ENCODE measurements at places on chromosomes 11 and 22. TPM values are rescaled to one million over a fixed set of nuclear protein-coding genes. Genes with fewer than 3 reads are reported as not detected.

- DNase-seq: no peak
Observed at GRCh38 chr22:42754658-42755057, 34.0 kb upstream of the A4GALT start.

TMEM191B gene
- 0.81 TPM for polyA plus RNA-seq

HTR3B gene
- not detected for polyA plus RNA-seq

GRCh38 chr22:29693161-29693560 lies 26.6 kb upstream of the CABP7 start:
- no peak for DNase-seq

- DNase-seq: no peak
Observed at GRCh38 chr11:122746050-122746478, 90.5 kb downstream of the UBASH3B start.

DNA sequence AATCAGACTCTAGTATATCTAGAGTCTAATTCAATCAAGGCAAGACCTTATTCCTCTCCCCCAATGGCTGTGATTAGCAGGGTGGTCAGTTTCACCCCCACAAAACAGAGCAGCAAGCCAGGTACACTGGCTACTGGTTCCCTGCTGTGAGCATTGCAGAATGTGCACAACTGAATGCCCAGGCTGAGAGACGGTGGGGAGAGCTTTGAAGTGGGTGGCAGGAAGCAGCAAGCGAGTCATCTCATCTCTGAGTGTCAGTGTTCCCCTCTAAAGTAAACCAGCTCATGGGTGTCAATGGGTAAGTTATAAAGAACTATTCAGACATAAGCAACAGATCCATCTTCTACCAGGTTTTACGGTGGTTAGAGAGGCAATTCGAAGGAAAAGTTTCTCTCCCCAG lies 37.6 kb downstream of the GAB4 start:
- no peak for DNase-seq

PPME1 gene
- 23.1 TPM for polyA plus RNA-seq

C11orf91 gene
- not detected for polyA plus RNA-seq

DNA sequence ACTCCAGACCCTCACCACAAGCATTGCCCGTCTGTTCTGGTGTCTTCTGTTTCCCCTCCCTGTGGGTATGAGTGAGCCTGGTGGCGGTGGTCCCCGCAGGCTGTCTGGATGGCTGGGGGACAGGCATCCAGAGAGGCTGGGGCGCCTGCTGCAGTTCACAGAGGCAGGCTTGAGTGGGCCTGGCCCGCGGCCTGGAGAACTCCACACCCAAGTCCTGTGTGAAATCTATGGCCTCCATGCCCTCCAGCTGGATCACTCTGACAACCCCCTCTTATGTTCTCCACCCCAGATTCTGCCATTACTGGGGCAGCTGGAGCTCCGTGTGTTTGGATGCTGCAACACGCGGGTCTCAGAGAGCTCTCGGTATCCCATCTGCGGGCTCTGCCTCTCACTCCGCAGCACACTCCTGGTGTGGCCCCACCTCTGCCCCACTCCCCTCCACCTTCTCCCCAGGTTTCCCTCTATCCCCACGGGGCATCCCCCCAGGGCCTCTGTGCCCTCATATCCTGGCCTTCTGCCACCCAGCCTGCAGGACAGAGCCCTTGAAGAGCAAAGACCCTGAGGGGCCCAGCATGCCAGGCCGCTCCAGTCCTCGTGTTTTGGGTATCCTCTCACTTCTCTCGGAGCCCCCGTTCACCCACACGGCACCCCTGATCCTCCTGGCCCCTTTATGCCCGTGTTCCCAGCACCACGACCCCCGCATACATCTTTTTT lies 31.3 kb downstream of the LRRC74B start:
- DNase-seq: no peak

WNT11 gene
- 7.3 TPM for polyA plus RNA-seq

- DNase-seq: peak; percentile 25
Observed at GRCh38 chr22:17234144-17234623, 14.9 kb upstream of the ADA2 start.

USP35 gene
- 5.1 TPM for polyA plus RNA-seq

- no peak for DNase-seq
Observed at GRCh38 chr11:32888805-32889204, 3.8 kb upstream of the QSER1 start.

ANO1 gene
- 1.1 TPM for polyA plus RNA-seq

DNA sequence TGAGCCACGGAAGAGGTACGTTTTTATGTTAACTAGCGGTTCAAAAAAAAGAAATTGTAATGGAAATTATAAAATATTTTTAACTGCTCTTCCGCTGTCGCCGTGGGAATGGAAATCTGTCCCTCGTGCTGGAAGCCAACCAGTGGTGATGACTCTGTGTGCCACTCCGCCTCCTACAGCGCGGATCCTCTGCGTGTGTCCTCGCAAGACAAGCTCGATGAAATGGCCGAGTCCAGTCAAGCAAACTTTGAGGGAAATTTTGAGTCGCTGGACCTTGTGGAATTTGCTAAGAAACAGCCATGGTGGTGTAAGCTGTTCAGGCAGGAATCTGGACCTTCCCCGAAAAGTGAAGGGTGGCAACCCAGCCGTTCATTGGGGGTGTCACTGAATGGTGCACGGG lies 2.9 kb upstream of the CBX7 start:
- DNase-seq: no peak

DNA sequence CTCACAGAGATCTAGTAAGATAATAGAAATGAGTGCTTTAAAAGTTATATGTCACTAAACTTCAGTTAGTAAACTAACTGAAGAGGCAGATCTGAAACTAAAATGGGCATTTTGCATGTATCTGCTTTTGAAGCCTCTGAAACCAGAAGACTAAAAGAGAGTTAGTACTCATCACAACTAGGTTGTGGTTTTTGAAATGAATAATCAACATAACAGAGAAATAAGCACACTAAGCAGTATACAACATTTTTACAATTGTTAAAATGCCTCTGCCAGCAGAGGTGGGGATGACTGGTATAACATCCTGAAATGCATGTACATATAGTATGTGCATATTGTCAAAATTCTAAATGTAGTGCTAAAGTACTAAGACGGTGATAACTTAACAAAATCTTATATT lies 564.5 kb downstream of the DLG2 start:
- DNase-seq: no peak

DNA sequence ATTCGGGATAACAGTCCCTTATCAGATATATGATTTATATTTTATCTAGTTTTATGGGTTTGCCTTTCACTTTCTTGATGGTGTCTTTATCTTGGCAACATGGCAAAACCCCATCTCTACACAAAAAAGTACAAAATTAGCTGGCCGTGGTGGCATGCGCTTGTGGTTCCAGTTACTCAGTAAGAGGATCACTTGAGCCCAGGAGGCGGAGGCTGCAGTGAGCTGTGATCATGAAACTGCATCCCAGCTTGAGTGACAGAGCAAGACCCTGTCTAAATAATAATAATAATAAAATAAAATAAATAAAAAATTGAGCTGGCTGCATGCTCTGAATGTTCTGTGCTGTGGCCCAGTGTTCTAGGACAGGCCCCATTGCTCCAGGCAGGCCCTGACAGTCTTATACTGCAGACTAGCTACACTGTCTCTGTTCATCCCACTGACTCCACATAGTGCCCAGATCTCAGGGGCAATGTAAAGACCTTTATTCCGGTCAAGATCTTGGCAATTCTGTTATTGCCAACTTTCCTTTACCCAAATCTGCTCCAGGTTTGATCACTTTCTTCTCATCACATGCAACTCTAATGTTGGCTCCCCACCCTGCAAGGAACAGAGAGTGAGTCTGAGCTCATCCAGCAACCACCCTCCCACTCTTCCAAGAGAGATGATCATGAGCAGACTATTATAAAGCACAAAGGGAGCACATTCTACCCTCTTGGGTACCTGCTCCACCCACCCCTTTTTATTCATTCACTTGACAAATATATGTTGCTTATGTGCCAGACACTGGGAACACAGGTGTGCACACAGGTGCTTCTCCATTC lies 8.8 kb downstream of the HSPA8 start:
- DNase-seq: no peak

GRCh38 chr11:69155302-69156234 lies at the start of gene SMIM38:
TSS of gene SMIM38 (plus strand) at chr11:69155935. CDS start at chr11:69157847, 1,912 bp downstream.
- no peak for DNase-seq

GRCh38 chr11:126317756-126318573 lies 14.1 kb downstream of the DCPS start:
- DNase-seq: peak; percentile 31

GRCh38 chr22:19971276-19972124 lies 29.9 kb upstream of the TXNRD2 start:
- DNase-seq: peak; percentile 63

PGA3 gene
- polyA plus RNA-seq: 6.8 TPM

- DNase-seq: no peak
Observed at GRCh38 chr11:76628408-76628947, 42.1 kb downstream of the LRRC32 start.

TSGA10IP gene
- not detected for polyA plus RNA-seq

MUC2 gene
- 4.5 TPM for polyA plus RNA-seq

GRAMD1B gene
- polyA plus RNA-seq: 57.3 TPM

- DNase-seq: peak; percentile 37
Observed at GRCh38 chr11:123069908-123070821, 8.2 kb upstream of the HSPA8 start.

DNA sequence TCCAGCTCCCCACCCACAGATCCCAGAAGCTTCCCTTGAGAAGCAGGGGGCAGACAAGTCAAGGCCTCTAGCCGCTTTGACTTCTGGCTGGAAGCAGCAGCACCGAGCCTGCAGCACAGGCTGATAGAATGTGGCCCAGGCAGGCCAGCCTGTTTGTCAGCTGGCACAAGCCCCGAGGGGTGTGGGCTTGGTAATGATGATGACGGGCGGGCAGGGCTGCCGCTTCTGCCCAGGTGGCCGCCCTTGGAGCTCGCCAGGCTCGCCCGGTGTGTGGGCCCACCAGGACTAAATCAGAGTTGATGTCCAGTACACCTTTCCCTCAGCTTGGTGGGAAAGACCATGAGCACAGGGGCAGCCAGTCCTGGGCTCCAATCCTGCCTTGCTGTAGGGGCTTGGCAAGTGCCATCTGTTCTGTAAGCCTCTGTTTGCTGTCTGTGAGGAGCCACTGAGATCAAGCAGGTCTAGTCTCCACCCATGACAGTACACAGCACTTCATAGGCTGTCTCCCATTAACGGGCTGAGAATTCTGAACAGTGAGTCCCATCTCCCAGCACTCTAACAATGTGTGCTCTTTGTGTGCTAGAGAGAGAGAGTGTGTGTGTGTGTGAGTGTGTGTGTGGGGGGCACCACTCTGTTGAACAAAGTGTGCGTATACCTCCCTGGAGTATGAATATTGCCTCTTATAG lies 26.8 kb downstream of the MICAL2 start:
- no peak for DNase-seq

GRCh38 chr11:86174101-86175046 lies 70.2 kb upstream of the EED start:
- DNase-seq: peak; percentile 77

DNA sequence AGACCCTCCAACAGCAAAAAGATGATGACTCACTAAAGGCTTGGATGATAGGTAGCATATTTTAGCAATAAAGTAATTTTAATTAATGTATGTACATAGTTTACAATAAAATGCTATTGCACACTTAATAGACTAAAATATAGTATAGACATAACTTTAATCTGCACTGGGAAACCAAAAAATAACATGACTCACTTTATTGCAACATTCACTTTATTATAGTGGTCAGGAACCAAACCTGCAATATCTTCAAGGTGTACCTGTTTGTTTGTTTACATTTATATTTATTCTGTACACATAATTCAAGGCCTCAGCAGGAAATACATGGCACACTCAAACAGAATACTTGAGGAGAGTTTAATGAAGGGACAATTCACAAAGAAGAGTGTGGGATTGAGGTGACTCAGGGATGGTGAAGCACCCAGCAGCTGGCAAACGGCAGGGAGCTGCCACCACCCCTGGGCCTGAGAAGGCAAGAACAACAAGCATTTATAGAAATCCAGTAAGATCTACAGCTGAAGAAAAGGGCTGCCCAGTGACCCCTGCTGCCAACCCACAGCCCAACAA lies 51.5 kb upstream of the POU2AF2 start:
- DNase-seq: no peak

CRYBA4 gene
- polyA plus RNA-seq: not detected

DNA sequence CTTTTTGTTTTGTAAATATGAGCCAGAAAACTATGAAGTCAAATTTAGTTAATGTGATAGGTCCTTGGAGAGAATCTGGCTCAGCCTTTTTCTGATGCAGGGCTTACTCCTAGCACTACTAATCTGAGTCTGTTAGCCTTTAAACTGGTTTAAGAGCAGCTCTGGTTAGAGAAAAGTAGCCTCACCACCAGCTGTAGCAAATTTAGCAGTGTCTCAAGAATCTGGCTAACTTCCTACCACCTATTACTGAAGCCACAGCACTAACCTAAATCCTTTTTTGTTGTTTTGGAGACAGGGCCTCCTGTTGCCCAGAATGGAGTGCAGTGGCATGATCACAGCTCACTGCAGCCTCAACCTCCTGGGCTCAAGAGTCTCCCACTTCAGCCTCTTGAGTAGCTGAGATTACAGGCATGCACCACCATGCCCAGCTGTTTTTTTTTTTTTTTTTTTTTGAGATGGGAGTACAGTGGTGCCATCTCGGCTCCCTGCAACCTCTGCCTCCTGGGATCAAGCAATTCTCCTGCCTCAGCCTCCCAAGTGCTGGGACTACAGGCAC lies 13.9 kb downstream of the RBM4B start:
- DNase-seq: no peak

DNA sequence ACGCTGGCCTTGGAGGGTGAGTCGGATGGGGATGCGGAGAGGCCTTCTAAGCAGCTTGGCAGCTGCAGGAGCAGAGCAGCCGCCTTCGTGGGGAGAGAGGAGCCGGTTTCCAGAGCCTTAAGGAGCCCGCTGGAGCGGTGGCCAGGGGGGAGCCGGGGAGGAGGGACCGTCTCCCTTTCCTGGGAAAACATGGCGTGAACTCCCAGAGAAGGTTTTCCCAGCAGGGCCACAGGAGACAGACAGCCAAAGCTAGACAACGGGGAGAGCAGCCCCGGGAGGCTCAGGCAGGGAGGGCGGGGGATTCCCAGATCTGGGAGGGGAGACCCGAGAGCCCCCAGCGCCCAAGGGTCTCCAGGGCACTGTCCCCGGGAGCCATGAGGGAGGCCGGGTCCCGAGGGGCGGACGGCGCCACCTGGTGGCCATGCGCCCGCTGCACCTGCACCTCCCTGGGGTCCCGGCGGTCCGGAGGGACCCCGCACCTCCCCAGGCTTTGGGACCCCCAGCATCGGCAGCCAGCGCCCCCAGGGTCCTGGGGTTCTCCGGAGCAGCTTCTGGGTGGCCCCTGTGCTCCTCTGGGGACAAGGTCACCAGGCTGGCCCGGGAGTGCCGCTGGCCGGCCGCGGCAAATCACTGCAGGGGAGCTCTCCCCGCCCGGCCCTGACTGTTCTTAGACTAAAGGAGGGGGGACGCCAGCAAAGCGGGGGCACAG lies 2.4 kb upstream of the SYT8 start:
- DNase-seq: peak; percentile 77

B4GALNT4 gene
- polyA plus RNA-seq: 4.5 TPM

Measured in small intestine (tissue), 16 donors.